Activated CD8-positive, alpha-beta memory T cell treated with anti-CD3 and anti-CD28 coated beads, Interleukin-2, amount 50 U/mL, for 48 hours (primary cell): ENCODE measurements at places on chromosomes 6 and 20.

GRCh38 chr6:111086685-111087084 is 618 bp upstream of the SLC16A10 start:
- no peak for DNase-seq

- DNase-seq, result no peak
Observed at GRCh38 chr20:20407891-20408805, 40.2 kb downstream of the INSM1 start.

- no peak for DNase-seq
Observed at GRCh38 chr6:52632011-52632410, 38.9 kb upstream of the TMEM14A start.

DNA sequence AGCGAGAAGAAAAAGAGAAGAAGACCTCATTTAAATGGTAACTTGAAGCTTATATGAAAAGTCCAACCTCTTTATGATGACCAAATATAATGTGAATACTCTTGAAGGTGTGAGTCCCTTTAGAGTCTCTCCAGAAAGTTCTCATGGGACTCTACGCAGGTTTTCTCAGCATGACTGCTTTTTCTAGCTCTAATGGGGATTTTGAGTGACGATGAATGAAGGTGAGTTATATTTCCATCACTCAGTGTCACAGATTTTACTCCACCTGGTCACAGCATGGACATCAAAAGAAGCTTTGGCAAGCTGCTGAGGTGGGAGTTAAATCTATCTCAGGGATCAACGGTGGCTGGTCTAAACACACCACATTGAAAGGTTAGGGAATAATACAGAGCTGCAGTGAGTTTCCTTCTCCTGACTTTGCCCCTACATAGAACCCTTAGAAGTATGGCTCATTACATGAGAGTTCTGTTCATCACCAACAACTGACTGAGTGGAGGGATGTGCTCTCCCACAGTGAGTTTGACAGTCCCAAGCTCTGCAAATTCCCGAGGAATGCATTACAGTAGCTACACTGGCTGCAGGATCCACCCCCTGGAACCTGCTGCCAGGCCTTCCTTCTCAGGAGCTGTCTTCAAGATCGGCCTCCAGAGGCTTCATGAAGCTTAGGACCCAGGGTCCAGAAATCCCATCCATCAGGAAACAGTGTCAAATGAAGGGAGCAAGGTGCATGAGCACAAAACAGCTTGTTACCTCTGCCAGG is 126.8 kb downstream of the FOXC1 start:
- no peak for DNase-seq

DNA sequence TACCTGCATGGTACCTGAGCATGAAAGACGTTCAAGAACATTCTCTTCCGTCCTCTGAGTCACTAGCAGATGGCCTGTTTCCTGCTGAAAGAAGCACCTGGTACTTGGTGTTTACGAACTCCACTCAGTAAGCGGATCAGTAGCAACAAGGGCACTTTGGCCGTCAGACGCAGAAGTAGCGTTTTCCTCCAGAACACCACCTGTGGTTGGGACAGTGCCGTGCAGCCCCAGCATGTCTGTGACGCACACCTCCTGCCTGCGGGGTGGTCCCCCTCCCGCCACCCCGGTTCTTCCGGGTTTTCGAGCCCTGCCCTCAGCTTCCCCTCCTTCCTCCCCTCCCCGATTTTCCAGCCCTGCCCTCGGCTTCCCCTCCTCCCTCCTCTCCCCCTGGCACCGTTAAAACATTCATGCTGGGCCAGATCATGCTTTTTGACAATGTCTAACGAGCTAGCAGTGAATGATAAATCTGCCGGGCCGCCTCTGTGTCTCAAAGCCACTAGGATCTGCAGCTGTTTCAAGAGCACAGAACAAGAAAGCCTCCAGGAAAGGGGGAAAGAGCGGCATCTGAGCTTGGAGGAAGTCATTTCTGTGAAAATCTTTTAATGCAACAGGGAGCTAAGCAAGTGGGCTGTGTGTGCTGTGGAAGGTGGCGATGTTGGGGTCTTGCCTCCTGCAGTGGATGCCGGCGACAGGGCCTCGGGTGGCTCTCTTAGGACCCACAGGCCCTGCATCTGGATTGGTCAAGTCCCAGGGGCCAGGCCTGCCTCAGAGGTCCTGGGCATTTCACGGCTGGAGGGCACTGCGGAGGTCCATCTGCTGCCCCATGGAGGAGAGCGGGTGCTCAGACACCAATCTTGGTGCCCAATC is 207.9 kb downstream of the ERMARD start:
- peak; percentile 61 for DNase-seq

DNA sequence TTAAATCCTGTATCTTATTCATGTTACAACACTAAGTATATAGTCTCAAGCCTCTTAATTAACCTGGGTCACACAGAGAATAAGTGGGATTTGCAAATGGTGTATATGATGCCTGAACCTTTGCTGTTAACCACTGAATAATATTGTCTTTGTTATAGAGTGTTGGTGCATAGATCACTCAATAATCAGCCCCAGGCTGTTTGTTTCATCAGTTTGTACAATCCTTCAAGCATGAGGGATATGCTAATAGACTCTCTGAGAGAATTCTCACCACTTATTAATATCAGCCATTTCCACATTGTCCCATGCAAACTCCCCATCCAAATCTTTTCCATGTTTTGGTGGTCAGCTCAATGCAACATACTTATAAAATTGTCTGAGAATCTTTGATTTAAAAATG is 21.7 kb downstream of the OR2B6 start:
- DNase-seq, result no peak

DNA sequence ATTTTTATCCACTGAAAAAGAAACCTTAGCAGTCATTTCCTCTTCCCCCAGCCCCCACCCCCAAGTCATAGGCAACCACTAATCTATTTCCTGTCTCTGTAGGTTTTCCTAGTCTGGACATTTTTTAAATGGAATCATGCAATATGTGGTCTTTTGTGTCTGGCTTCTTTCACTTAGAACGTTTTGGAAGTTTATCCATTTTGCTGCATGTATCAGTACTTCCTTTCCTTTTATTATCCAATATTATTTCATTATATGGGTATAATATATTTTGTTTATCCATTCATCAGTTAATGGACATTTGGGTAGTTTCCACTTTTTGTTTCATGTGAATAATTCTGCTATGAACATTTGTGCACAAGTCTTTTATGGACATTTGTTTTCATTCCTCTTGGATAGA is 99.3 kb upstream of the BMP5 start:
- DNase-seq, result no peak

- DNase-seq, result no peak
Observed at GRCh38 chr20:14127514-14128223, 132.4 kb downstream of the MACROD2 start.

- no peak for DNase-seq
Observed at GRCh38 chr6:112842330-112842685, 495.2 kb downstream of the RFPL4B start.

DNA sequence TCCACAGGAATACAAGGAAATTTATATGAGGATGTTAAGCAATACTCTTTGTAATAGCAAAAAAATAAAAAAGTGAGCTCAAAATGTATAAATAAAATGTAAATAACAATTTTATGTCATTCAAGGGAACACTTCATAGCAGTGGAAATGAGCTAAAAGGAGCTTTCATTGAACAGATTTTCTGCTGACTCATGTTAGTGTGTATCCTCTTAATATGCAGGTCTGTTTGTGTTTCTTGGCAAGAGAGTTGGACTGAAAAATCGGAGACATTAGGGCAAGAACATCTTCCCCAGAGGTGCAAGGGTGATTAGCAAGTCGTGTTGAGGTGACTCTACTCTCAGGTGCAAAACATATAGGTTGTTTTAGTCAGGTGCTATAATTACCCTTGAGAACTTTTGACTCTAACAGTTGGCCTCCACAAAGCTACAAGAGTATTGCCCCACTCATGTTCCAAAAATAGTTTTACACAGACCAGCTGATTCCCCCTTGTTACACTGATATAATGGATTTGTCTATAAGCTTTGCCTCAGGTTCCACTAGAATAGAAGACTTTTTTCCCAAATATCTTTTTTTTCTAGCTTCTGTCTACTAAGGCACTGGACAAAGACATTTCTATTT is 702.9 kb downstream of the TENT5A start:
- DNase-seq, result no peak

GRCh38 chr20:15699431-15700146 is 873.7 kb downstream of the KIF16B start:
- DNase-seq, result no peak

DNA sequence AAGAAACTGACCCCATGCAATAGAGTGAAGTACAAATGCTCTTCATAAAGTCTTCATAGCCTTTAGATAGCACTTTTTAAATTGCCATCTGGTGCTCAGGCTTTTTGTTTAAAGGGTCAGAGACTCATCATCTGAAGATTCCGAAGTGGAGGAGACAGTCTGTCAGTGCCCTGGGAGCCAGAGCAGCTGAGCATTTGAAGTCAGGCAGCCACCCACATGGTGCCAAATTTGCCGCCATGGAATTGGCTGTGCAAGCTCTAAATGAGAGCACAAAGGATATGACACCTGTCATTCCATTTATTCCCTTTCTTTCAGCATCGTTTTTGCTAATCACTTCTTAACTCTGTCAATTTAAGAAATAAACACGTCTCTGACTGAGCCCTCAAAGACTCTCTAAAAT is 32.8 kb upstream of the CEP162 start:
- DNase-seq, result no peak

GRCh38 chr6:138518054-138518453 is 18.8 kb upstream of the NHSL1 start:
- no peak for DNase-seq
